NCI-H774 (cell line): ENCODE measurements at places on chromosomes 2 and 18.
A peak's percentile ranks its signal among the peaks of the same experiment; 100 is the strongest.

DNA sequence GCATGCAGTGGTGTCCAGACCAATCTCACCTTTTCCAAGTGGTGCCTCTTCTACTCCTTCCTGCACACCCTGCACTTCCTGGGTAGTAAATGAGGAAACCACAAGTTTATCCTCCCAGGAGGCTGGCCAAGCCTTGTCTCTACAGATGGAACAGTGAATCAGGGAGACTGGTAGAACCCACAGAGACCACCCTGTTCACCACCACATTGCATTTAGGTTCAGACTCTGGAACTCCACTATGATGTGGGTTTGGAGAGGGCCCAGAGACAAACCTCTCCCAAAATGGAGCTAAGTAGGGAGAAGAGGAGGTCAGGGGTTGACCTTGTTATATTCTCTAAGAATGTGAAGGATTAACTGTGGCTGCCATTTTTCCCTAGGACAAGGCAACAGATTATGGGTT lies 102.8 kb upstream of the FZD7 start:
- no peak for DNase-seq

DNA sequence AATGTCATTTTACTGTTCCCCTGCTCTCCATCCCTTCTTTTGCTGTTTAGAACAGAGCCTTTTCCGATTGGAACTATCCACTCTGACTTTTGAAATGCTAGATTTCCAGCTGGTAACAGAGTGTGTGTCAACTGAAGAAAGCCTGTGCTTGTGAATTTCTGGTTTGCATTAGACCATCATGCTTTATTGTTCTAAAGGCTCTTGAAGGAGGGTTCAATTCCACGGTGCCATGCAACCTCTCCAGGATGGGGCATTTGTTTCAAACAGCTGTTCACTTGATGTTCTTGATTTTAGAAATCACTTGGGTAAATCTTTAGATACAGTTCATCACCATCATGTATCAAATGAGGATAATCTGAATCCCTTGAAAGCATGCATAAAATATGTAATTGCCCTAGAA lies 156.7 kb downstream of the QPCT start:
- peak; percentile 12 for DNase-seq

DNA sequence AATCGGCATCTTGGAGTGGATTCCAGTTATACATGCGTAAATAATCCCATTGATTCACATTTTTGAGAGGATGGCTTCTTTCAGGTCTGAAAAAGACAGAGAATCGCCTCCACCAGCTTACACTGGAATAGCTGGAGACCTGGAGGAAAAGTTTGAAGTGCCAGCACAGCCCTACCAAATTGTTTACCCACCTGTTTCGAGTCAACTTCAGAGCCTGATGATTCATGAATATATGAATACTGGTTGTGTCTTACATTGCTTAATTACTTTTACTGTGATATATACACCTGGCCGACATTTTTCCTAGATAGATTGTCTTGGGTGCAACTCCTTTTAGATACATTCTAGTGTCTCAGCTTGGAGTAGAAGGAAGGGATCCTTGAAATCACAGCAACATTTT lies 335 bp upstream of the NCKAP5 start:
- no peak for DNase-seq

DNA sequence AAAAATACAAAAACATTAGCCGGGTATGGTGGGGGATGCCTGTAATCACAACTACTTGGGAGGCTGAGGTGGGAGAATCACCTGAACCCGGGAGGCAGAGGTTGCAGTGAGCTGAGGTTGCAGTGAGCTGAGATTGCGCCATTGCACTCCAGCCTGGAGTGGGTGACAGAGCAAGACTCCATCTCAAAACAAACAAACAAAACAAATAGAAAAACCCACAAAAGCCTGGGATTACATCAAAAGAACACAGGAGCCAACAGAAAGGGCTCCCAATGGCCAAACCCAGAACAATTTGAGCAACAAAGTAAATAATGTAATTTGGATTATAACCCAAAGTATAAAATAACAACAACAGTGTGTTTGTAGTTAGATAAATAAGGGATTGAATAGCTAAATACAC lies 159.8 kb downstream of the UXS1 start:
- DNase-seq = no peak

GRCh38 chr2:174704642-174705041 lies 59.6 kb downstream of the CHRNA1 start:
- DNase-seq = no peak

- DNase-seq = no peak
These were observed 112.9 kb upstream of the ATP8B1 start for GRCh38 chr18:57915865-57916582.

GRCh38 chr2:26640331-26640745 lies 828 bp downstream of the CIB4 start:
- DNase-seq = no peak

DNA sequence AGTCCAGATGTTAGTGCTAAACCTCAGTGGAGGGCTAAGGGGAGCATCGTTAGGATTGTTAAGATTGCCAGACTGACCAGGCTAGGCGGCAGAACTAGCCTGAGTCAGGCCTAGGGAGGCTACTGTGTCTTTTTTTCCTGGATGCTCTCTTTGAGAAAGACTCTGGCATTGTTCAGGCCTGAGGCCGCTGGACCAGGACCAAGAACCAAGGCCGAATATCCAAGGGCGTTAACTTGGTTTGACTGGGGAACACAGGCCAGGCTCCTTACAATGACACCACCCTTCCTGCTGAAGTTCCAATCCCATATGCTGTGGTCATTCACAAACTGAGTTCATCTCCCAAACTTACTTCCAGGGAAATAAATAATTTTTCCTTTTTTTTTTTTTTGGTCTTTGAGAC lies 10.6 kb downstream of the HTRA2 start:
- no peak for DNase-seq

GRCh38 chr18:57803103-57803969 lies at the start of gene ATP8B1:
TSS of gene ATP8B1 (minus strand) at chr18:57803315. CDS start at chr18:57731807, 71,508 bp downstream.
- peak; percentile 85 for DNase-seq

DNA sequence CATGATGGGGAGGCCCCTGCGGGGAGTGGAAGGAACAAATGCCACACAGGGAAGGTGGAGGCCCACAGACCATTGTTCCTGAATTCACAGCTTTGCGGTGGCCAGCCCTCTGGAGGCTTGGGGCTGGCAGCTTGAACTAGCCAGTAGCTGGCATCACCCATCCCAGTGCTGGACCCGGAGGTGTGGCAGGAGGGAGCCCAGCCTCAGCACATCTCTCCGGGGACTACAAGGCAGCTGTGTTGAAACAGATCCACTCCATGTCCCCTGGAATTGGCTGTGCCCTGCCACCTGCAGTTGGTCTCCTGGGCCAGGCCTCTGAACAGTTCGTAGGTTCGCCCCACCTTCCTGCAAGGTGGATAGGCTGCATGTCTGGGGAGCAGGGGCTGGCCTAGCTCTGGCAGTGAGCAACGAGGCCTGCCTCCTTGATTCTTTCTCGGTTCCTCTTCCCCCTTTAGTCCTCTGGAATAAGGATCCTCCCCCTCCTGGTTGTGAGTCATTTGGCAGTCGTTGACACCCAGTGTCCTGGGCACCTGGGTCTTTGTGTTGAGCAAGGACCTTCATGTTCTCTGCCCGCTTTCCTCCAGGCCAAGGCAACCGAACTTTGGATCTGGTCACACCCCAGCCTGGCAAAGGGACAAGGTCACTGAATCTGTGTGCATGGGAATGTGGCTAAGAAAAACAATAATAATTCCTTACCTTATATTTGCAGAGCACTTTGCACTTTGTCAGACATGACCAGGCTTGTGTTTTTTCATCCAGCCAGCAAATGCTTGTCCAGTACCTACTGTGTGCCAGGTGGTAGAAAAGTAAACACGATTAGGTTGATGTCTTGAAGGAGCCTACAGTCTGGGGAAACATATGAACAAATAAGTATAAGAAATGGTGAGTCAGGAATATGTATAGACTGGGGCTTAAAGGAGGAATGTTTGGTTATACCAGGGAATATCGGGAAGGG lies 55.0 kb upstream of the MCFD2 start:
- DNase-seq = no peak

GRCh38 chr2:205197468-205198139 lies 484.7 kb upstream of the NRP2 start:
- DNase-seq = no peak

DNA sequence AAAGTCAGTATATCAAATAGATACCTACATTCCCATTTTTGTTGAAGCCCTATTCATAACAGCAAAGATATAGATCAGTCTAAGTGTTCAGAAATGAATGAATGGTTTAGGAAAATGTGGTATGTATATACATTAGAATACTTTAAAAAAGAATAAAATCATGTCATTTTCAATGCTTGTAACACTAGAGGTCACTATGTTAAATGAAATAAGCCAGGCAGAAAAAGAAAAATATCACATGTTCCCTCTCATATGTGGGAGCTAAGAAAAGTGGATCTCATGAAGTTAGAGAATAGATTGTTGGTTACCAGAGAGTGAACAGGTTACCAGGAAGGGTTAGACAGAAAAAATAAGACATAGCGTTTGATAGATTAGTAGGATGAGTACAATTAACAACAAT lies 1111.0 kb upstream of the SLC39A10 start:
- no peak for DNase-seq

DNA sequence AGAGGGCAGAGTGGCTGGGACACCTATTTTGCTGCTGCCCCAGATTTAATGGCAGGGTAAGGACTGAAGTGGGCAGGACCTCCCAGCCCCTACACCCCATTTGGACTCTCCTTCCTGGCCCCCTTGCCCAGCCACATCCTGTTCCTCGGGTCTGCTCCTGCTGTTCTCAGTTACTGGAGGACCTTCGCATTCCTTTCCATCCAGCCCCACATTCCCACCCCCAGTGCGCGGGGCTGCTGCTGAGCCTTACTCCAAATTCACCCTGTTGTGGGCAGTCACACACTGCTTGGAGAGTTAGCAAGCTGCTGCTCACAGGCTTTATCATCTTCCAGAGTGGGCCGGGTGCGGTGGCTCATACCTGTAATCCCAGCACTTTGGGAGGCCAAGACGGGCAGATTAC lies 75.2 kb upstream of the SLC14A2 start:
- no peak for DNase-seq

- DNase-seq = no peak
These were observed 16.1 kb upstream of the STRN start for GRCh38 chr2:36982467-36982866.

- DNase-seq = no peak
These were observed 1964.5 kb upstream of the PIK3C3 start for GRCh38 chr18:39990540-39990939.

DNA sequence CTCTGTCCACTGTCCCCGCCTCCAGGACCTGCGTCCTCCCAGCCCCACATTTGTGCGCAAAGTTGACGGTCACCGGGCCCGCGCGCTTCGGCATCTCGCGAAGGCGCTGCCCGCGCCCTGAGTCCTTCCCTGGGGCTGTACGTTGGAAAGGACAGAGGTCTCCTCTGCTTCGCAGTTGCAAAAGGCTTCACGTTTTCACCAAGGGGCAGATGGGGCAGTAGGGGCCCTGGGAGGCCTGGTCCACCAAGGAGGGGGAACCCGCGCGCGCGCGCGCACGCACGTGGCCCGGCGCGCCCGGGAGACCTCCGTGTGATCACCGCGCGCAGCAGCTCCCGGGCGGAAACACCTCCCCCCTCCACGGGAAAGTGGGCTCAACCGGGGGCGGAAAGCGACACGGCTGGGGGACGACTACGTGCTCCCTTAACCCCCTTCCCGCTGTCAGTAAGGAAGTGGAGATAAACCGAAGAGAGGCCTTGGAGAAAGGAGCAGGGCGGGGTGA lies 21.9 kb downstream of the TEX44 start:
- no peak for DNase-seq

DNA sequence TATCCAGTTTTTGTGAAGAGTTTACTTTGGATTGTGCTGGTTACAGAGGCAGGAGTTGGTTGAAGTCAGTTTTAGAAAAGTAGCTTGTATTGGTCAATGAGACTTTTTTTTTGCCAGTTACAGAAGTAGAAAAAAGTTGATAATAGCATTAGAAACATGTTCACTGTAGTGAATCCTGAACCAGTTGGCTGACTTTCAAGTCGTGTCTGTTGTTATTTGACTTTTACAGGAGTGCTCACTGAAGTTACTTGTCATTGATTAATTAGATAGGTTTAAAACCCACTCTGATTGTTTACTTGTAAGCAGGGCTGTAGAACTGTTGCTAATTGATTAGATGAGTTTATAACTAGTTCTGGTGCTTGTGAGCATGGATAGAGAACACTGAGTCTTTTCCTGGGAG lies 312.0 kb upstream of the VWC2L start:
- no peak for DNase-seq
